Sigmoid colon (tissue), 7 donors: ENCODE measurements at places on chromosomes 7 and 10.

- no peak for DNase-seq
These were observed 120.9 kb upstream of the TMEM106B start for GRCh38 chr7:12089951-12090756.

DNA sequence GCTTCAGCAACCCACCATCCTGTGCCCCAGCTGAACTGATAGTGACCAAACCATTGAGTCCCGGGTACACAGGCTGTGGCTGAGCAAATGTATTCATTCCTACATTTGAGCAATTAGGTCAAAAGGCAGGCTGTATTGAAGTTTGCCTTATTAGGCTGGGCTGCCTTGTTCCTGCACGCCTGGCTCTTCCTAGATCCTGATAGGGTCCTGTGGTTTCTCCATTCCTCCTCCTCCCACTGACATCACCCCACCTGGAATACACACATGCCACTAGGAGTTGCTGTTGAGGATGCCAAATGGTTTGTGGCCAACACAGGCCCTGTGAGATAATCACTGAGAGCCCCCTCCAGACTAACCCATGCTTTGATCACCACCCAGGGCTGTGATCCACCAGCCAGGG lies 66.4 kb upstream of the FGFR2 start:
- no peak for DNase-seq

GRCh38 chr7:35508623-35509400 lies 186.1 kb downstream of the HERPUD2 start:
- DNase-seq, result no peak

DNA sequence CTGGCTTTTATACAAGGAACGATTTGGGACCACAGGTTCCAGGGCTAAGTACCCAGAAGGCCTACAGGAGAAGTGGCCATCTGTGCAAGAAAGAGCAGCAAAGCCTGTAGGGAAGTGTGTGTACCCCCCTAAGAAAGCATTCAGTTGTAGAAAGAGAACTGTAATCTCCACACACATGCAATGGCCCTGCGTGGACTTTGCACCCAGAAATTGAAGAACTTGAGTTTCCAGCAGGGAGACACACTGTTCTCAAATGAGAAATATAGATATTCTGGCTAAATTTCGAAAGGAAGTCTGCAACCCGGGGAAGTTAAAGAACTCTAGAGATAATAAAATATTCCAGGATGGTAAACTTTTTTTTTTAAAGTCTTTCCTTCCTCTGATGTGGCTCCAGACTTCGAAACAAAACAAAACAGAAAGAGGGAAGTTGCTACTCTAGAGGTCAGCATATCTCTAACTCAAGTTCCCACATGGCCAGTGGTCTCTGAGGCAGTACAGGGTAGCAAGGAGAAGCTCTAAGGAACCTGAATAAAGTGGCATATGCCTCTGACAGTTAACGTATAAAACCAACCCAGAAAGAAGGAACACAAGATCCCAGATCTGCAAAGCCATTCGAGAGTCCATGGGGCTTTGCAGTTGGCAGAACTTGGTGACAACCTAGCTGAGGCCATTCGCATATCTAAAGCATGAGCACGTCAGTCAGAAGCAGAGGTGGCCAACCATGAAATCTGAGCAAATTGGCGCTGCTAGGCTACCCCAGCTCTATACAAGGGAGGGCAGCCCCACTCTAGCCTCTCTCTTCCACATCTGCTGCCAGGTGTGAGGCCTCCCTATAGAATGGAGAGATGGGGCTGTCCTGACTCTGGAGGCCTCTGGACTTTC lies 56.6 kb downstream of the ELMO1 start:
- no peak for DNase-seq

DNA sequence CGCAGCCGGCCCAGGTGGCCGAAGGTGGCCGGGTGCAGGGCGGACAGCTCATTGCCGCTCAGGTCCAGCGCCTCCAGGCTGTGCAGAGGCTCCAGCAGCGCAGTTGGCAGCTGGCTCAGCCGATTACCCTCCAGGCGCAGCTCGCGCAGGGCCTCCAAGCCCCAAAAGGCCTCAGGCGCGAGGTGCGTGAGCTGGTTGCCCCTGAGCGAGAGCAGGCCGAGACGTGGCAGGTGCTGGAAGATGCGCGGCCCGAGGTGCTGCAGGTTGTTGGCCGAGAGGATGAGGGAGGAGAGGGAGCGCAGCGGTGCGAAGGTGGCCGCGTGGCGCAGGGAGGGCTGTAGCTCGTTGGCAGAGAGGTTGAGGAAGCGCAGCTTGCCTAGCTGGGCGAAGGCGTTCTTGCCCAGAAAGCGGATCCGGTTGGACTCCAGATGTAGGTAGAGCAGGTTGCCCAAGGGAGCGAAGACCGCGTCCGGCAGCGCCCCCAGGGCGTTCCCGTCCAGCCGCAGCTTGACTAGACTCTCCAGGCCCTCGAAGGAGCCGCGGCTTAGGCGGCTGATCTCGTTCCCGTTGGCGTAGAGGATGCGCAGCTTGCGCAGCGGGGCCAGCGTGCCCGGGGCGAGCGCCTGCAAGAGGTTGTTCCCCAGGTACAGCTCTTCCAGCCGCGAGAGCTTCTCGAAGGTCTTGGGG lies 923 bp downstream of the TRIL start:
- peak; percentile 68 for DNase-seq

- peak; percentile 64 for DNase-seq
These were observed 15.3 kb downstream of the GPRIN2 start for GRCh38 chr10:46541017-46541661.

- no peak for DNase-seq
These were observed 284.3 kb downstream of the PARD3 start for GRCh38 chr10:34530778-34531177.

GRCh38 chr7:90832726-90833125 lies 236.6 kb downstream of the CDK14 start:
- DNase-seq, result no peak

DNA sequence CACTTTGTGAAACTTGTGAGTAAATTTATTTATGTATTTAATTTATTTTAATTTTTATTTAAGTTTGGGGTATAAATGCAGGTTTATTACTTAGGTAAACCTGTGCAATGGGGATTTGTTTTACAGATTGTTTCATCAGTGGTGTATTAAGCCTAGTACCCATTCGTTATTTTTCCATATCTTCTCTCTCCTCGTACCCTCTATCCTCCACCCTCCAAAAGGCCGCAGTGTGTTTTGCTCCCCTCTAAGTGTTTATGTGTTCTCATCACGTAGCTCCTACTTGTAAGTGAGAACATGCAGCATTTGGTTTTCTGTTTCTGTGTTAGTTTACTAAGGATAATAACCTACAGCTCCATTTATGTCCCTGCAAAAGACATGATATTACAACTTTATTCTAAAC lies 145.4 kb upstream of the SMIM30 start:
- DNase-seq, result no peak

DNA sequence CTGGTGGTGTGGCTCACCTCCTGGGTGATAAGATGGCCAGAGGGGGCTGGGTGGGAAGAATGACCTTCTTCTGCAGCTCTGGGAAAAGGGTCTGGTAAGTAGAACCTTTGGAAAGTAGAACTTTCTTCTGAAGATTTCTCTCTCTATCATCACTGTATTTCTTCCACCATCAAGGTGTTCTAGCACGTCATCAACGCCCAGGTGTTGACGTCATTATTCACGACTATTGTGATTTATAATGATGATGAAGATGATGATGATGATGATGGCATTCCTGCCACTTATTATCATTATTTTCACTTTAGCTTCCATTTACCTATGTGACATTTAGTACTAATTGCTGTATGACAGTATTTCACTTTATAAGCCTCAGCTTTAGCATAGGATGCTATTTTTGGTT lies 525.6 kb upstream of the ADARB2 start:
- no peak for DNase-seq

GRCh38 chr7:29891766-29892165 lies 85.5 kb downstream of the WIPF3 start:
- no peak for DNase-seq

DNA sequence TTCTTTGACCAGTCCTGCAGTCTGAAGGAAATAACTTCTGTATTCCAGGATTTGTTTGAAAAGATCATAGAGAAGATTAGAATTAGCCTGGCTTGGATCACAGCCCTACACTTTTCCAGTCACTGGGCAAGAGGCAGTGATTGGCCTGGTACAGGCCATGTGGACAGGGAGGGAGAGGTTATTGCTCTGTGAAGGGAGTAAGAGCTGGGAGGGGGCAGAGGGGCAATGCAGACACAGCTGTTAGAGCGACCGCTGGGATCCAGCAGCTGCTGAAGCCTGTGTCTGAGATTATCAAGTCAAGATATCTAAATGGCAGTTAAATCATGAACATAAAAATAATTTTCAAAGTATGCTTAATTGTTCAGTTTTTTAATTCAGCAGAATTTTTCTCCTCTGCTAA lies 257.3 kb downstream of the SDK1 start:
- DNase-seq, result no peak

GRCh38 chr7:136859803-136860202 lies 8.6 kb upstream of the CHRM2 start:
- no peak for DNase-seq

- DNase-seq, result no peak
These were observed 67.2 kb downstream of the DGKB start for GRCh38 chr7:14835384-14835783.

DNA sequence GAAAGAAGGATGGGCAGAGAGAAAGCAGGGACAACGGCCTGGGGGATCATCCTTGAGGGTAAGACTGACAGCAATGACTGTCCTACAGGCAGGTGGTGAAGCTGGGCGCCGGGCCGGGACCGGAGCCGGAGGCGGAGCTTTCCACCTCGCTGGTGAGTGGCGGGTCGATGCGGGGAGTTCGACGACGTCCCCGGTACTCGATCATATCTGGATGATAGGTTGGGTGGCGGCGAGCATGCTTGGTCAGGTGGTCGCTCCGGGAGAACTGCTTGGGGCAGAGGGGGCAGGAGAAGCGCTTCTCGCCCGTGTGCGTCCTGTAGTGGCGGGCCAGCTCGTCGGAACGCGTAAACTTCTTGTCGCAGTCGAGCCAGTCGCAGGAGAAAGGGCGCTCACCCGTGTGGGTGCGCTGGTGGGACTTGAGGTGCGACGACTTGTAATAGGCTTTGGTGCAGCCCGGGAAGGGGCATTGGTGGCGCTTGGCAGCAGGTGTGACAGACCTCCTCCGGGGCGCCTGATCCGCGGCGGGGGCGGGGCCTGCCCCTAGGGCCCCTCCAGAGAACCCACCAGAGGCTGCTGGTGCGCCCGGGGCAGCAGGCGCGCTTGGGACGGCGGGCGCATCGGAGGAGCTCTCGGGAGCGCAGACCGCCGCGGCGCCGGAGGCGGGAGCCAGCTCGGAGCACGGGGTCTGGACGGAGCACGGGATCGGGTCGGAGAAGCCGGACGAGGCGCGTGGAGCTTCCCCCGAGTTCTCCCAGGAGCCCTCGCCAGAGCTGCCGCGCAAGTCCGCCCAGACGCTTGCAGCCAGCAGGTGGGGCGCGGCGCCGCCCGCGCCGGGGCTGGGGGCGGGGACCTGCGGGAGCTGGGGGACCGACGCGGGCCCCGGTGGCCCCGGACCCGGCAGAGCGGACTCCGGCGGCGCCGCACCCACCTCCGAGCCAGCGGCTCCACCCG lies 752 bp downstream of the KLF14 start:
- DNase-seq, result no peak

DNA sequence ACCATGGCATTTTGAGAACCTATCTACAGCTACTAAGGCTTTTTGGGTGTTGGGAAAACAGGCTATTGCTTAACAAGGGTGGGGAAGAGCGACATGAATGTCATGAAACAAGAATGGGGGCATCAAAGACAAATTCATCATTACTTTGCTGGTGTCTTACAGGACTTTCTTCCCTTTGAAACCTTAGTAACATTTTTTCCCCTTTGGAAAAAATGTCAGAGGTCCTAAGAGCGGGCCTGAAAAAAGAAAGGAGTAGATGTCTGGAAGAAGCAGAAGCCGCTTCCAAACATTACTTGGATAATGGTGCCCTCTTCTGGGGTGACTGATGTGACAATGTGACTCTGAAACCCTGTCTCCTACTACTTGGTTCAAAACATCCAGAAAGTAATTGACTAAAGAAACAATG lies 3.8 kb upstream of the DDX50 start:
- no peak for DNase-seq

DNA sequence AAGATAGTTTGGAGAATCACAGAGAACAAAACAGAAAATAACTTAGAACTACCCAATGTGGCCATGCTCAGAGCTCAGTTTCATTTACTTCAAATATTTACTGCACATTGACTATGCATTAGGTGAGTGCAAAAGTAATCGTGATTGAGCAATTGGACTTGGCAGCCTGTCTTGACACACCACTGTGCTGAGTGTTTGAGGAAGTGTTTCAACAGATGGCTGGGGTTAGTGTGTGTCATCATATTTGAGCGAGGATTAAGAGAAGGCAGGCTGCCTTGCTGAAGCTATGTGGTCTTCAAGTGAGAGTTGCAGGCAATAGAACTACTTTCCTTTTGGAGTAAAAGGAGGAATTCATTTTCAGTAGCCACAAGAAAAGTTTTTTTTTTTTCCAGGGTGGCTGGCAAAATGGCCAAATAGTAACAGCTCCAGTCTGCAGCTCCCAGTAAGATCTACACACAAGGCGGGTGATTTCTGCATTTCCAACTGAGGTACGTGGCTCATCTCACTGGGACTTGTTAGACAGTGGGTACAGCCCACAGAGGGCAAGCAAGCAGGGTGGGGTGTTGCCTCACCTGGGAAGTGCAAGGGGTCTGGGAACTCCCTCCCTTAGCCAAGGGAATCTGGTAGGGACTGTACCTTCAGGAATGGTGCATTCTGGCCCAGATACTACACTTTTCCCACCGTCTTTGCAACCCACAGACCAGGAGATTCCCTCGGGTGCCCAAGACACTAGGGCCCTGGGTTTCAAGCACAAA lies 37.6 kb downstream of the AKR1C4 start:
- no peak for DNase-seq

DNA sequence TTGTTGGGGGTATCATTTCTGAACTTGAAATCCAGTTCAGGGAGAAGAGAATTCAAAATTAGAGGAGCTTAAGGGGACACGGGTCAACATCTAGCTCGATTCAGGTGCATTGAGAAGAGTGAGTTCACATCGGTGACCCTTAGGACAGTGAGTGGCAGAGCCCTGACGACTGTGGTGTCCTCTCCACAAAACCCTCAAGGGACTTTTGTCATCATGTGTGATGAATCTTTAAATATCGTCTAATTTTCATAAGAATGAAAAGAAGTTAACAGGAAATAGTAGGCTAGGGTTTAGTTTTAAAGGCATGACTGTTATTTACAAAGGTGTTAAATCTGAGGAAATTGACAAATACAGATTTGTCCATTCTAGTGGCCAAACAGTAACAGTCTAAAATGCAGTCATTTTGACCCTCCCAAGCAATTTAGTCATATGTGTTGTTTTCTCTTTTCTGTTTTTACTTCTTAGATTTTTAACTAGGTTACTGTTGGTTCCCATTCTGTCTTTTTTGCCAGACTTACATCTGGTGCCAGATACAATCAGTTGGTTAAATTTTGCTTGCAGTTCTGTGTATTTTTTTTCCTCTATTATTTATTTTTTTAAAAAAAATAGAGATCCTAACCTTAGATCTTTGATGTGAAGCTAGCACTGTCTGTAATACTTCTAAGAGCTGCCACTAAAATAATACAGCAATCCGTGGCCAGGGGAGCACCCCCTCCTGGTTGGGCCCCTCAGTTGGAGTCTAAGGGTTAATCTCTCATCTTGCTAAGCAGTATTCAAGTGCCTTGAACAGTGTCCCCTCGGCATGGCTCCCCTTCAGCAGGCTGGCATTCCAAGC lies 34.9 kb upstream of the SH2B2 start:
- no peak for DNase-seq
